ENCODE measurements at places on chromosomes 1 and 21.

DNA sequence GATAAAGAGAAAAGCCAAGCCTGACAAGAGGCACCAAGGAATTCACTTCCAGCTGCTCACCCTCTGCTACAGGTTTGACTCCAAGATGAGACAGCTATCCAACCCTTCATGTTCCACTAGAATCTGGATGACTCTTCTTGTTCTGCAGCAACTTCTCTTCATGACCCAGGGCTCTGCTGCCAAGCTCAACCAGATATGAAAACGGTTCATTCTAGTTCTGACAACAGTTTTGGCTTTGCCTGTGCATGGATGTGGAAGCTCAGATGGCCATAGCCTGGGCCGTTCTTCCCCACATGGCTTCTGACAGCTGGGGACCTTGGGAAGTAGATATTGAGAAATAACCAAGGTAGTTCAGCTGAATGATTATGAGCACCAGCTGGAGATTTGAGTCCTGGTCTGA lies 13.7 kb downstream of the PI4KB start:
- DNase-seq: no peak

DNA sequence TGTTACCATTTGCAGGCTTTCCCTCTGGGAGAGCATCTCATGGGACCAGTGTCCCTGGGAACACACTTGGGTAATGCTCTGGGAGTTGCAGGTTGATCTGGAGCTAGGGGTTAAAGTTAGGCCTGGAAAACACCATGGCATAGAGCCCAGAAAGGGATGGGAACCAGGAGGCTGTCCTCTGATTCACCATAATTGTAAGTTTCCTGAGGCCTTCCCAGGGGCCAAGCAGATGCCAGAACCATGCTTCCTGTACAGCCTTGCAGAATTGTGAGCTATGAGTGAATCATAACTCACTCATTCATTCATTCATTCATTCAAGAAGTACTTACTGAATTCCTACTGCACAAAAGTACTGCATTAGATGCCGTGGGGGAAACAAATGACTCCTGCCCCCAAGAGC lies 50.0 kb downstream of the LACTBL1 start:
- DNase-seq: no peak

DNA sequence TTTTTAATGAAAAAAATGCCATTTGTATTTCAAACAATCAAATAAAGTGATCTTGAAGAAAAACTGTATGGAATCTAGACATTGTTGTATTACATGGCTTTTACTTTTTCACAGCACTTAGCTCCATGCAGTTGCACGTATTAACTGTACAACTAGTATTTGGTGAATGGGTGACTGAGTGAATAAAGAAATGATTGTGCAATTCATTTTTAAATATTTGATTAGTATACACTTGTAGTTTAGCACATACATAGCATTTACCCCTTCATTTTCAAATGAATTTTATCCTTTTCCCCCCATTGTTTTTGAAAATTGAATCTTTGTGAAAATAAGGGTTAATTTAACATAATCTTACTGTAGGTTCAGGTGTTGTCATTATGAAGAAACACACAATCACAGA lies 54.5 kb upstream of the GPR25 start:
- DNase-seq: no peak

- no peak for DNase-seq
These were observed 159.0 kb upstream of the ZC3H12A start for GRCh38 chr1:37315371-37315846.

DNA sequence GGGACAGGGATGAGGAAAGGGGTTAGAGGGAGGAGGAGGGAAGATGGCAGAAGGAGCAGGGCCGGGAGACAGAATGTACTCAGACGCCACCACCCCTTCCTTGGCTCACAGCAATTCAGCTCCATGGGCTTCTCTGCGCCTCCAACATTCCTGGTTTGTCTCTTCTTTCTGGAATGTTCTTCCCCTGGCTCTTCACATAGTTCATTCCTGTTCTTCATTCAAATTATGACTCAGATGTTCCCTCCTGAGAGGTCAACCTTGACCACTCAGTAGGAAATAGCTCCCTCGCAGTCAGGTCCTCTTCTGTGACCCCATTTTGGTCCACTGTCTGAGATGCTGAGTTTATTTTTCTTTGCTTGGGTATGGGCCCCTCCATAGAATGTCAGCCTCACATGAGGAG lies 203.2 kb downstream of the C1orf94 start:
- DNase-seq: no peak

DNA sequence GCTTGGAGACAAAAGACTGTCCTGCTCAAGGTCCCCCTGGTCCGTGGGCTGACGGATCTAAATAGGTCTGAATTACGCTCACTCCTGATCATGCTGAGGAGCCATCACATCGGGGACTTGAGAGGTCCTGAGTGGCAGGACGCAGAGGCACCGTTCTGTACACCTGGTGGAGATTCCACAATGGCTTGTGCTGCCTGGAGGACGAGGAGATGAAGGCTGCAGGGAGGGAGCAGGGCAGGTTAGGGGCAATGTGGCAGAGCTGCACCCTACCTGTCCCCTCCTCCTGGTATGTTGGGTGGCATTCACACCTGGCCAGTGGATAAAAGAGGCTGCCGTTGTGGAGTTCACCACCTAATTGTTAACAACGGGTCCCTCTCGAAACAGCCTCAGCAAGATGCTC lies 38.7 kb downstream of the RHBG start:
- DNase-seq: no peak

- DNase-seq: no peak
These were observed 228.2 kb upstream of the PROX1 start for GRCh38 chr1:213759359-213760181.

DNA sequence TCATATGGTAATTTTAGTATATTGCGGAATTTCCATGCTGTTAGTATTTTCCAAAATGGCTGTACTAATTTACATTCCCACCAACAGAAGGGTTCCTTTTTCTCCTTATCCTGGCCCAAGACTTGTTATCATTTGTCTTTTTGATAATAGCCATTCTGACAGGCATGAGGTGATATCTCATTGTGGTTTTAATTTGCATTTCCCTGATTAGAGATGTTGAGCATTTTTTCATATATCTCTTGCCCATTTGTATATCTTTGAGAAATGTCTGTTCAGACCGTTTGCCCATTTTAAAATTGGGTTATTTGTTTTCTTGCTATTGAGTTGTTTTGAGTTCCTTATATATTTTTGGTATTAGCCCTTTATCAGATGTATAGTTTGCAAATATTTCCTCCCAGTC lies 14.0 kb downstream of the CAPZA1 start:
- DNase-seq: no peak

- DNase-seq: peak; percentile 55
These were observed 27.9 kb downstream of the RGS5 start for GRCh38 chr1:163174524-163175437.

GRCh38 chr1:87961992-87962391 lies 633.3 kb downstream of the LMO4 start:
- DNase-seq: no peak

- no peak for DNase-seq
These were observed 69.2 kb upstream of the KIF26B start for GRCh38 chr1:245085508-245086095.

DNA sequence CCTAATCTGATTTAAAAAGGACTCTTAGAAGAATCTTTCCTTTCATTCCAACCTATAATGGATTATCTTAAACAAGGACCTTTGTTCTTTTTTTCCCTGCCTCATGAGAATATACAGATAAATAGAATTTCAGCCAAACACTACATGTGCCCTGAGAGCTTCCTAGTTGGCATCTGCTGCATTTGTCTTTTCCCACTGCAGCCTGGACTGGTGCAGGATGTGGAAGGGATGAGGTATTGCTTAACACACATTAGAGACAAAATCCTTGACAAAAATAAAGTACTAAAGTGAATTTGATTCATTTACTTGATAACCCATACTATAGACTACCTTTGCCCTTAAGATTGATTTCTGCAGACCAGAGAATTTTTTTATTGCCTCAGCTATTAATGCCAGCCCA lies 59.5 kb downstream of the PALMD start:
- no peak for DNase-seq

DNA sequence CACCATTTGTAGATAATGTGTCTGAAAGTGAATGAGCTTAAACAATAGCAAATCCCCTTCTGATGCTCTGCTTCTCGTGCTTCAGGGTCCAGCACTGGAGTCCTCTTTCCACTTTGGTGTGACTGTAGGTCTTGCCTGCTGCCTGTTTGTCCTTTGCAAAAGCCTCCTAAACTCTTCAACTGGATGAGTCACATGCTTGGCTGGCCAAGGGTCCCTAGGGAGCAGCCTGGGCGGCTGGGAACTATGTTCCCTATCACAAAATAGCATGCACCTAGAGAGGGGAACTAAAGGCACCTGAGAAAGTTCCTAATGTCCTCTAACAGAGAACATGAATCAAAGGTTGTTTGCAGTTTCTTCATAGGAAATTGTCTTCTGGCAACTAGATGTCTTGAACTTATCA lies 607.2 kb upstream of the PLXNA2 start:
- DNase-seq: no peak

DNA sequence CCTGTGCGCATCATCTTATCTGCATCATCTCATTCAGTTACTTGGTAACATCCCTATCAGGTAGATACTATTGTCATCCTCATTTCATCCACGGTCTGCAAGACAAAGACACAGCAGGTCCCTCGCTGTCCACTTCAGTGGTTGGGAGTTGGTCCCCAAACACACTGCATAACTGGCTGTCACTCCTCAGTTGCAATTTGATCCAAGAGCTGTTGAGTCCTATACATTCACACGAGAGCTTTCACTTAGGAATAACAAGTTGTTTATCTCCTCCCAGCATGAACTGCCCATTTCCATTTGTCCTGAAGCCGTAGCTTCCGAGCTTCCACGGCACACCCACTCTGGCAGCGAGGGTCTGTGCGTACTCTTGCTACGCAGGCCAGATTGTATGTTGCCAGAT lies 472.0 kb downstream of the CAMTA1 start:
- peak; percentile 67 for DNase-seq

GRCh38 chr1:32729254-32730046 lies 26.9 kb upstream of the SYNC start:
- no peak for DNase-seq

DNA sequence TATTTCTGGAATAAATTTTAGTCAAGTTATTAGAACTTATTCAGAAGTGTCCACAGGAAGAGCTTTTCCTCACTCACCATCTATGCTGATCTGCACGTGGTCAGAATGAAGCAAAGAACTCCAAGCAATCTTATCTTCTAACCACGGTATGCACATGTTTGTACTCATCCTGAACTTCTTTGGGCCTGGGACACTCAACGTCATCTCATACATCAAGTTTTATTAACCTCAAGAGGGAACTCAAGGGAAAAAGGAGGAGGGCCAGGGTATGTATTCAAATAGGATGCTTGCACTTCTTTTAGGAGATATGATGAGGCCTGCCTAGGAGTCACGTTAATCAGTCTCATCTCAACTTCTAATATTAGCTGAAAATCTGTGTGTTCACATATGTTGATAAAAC lies 142.5 kb downstream of the C1orf94 start:
- DNase-seq: no peak

GRCh38 chr21:46662765-46663500 lies 27.5 kb downstream of the PRMT2 start:
- DNase-seq: no peak

- DNase-seq: no peak
These were observed 524.4 kb downstream of the DPYD start for GRCh38 chr1:97396463-97396862.

DNA sequence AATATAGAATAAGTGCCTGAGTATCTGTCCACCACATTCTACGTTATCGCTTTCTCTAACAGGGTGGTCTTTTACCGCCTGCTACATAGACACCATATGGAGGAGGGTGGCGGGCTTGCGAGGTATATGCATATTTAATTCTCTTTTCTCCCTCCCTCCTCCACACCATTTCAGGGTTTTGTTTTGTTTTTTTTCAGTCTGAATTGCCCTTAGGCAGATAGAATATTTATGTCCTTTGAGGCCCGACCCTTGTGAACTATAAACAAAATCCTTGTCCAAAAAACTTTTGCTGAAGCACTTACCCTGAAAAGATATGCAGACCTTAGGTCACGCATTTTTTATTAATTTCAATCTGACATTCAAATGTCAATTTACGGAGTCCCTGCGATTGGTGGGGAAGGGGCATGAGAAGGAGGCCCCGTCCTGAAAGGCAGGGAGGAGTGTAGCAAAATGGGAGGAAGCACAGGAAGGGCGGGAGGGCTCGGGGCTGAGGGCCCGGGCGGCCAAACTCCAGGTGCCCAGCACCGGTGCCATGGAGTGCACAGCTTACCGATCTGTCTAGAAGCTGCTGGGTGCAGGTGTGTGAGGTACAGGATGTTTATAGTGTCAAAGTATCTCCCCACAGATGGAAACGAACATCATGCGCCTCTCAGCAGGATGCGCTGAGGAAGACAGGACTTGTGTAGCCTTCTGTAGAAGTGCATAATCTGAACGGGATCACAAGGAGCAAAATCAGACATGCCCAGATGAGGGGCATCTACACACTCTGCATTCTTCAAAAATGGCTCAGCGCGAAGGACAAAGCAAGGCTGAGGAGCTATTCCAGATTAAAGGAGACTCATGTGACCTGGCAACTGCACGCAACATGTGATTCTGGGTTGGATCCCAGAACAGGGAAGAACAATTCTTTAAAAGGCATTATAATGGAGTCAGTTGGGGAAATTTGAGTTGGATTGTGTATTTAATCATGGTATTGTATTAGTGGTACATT lies 68.8 kb upstream of the LYST start:
- no peak for DNase-seq

DNA sequence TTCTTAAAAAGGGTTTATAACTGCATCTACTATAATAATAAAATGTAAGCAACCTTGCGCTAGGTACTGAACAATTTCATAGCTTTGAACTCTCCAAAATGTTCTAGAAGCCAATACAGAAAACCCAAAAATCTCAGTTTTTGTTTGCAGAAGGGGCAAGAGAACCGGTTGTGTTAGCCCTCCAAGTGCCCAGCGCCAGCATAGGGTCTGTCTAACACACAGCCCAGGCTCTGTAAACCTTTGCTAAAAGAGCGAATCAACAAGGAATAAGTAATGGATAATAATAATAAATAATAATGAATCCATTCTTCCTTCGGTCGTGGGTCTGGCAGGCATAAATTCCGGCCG lies 333 bp upstream of the CHAF1B start:
- DNase-seq: no peak

DNA sequence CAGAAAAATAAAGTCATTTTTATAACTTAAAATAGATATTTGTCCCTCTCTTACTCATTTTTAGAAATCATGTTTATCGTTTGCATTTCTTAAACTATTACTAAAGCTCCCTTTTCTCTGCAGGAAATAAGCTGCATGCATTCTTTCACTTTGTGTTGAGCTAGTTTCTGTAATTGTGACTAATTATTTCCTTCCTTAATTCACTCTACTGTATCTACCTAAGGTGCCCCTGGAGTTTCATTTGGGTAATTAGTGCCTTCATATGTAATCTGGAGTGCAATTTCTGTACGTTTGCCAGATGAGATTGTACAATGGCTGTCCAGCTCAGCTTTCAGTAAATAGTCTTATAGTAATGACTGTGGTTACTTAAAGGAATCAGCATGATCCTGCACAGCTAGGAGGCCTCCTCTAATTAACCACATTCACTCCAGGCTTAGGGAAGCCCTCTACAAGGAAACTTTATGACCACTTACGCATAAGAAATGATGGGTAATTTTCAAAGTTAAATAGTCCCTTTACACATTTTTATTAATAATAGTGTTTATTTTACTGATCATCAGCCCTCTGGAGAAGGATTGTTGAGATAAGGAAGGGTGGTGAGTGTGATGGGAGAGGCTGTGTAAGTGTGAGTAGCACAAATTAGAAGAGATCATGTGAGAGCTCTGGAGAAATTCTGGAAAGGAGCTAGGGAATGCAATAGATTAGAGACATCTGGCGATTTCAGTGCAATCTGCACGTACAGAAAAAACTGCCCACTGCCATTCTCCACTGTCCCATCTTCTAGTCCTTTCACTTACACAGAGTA lies 86.8 kb downstream of the LRRC8C start:
- DNase-seq: peak; percentile 38

GRCh38 chr1:101835988-101836387 lies 160.7 kb downstream of the OLFM3 start:
- DNase-seq: no peak

Measured in retina (tissue), 1 donor.